OCI-M1 (cell line): ENCODE measurements at places on chromosomes 5 and 9.

DNA sequence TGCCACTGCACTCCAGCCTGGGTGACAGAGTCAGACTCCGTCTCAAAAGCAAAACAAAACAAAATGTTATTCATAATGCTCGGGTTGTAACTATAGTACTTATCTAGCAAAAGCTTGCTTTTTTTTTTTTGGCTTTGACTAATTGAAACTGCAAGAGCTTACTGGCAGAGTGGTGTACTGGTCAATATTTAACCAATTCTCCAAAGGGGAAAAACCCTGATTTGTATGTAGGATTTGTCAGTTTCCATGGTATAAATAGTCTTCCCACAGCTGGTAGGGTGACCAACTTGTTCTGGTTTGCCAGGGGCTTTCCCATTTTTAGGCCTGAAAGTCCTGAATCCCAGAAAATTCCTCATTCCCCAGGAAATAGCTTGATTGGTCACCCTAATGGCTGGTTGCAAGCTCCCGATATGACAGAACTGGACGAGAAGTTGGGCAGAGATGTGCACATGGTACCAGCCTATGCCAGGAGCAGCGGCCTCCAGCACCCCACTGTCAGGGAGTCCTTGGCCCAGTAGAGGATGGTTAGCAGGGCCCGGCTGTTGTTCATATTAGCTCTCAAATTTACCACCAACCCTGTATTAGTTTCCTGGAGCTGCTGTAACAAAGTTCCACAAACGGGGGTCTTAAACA is 58.0 kb downstream of the FXN start:
- DNase-seq = no peak

- no peak for DNase-seq
Measured at GRCh38 chr5:121175986-121176385, 675.7 kb upstream of the FTMT start.

DNA sequence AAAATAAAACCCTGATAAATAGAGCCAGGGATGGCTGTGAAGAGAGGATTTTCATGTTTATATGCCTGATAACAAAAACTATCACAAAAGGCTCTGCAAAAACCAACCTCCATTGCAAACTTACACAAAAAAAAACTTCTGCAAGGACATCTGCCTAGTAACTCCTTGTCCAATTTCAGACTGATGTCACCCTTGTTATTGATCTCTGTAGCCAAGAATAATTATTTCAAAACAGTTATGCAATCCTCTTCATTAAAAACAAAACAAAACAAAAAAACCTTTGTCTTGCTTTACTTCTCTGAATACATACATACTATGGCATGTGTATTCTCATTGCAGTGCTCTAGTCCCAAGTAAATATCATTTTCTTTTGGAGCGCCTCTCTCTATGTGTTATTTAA is 49.7 kb downstream of the PHAX start:
- no peak for DNase-seq

- peak; percentile 46 for DNase-seq
Measured at GRCh38 chr5:43309637-43310036, 3.6 kb downstream of the HMGCS1 start.

DNA sequence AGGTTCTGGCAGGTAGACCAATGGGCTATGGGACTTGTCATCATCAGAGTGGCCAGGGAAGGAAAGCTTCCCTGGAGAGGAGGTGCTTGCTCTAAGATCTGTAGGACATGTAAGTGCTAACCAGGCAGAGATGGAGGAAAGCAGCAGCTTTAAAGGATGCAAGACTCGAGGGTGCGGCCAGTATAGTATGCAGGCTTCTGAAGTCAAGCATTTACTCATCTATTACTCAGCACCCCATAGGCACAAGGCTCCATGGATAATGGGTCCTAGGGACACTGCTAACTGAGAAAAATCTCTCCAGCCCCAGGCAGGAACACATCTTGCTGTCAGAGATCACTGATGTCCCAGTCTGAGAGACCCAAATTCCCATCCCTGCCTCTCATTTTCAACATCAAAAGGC is 49.7 kb downstream of the WWC1 start:
- DNase-seq = no peak

DNA sequence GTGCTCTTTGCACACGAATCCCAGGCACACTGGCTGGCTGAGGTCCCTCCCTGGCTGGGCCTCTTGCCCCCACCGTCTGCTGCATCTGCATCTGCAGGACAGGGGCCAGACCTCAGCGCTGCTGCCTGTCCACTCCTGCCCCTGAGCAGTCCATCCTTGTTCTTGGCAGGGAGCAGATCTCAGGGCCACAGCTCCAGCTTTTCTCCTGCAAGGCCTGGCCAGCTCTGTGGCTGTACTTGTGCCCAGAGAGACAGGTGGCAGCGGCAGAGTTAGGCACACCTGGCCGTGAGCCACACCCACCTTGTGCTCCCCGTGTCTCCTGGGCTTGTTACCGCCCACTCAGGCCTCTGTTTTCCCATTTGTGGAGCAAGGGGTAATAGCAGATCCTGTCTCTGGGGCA is 13.9 kb downstream of the NEK6 start:
- no peak for DNase-seq

GRCh38 chr5:39203275-39203922 is 16.0 kb downstream of the FYB1 start:
- DNase-seq = peak; percentile 79

GRCh38 chr9:108609227-108609896 is 246.4 kb downstream of the ACTL7B start:
- DNase-seq = no peak

- no peak for DNase-seq
Measured at GRCh38 chr5:104754311-104754995, 1191.9 kb upstream of the NUDT12 start.

DNA sequence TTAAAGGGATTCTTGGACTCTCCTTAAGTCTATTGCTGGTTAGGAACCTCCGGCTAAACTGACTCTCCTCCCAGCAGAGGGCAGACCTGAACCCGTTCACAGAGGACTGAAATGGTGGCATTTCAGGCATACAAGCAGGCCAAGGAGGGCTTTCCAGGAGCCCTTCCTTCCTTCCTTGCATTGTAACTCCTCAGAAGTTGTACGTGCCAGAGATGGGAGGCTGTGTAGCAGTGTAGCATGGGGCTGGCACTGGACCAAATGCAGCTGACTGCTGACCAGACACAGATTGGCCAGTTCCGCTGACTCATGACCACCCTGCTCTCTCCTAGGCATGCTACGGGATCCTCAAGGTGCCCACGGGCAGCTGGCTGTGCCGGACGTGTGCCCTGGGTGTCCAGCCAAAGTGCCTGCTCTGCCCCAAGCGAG is 36.4 kb downstream of the JADE2 start:
- no peak for DNase-seq

DNA sequence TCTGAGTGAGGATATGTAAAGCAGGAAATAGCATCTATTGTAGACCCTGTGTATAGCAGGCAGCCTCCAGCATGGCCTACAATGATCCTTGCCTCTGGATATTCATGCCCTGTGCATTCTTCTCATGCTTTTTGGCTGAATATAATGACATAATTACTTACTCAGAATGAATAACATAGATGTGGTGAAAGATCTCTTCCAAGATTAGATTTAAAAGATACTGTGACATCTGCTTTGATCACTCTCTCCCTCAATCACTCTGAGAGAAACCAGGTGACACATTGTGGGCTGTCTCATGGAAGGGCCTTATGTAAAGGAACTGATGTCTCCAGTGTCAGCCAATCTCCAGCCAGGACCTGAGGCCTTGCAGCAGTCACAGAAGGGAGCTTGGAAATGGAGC is 376.7 kb downstream of the DNAH5 start:
- DNase-seq = no peak

- peak; percentile 86 for DNase-seq
Measured at GRCh38 chr9:117782931-117783788, 79.0 kb downstream of the TLR4 start.

GRCh38 chr9:112135706-112136105 is 39.4 kb downstream of the SUSD1 start:
- DNase-seq = no peak
